ENCODE measurements at places on chromosomes 16 and 17.

GRCh38 chr17:81960130-81960958 lies 643 bp downstream of the NOTUM start:
- DNase-seq, result no peak

DNA sequence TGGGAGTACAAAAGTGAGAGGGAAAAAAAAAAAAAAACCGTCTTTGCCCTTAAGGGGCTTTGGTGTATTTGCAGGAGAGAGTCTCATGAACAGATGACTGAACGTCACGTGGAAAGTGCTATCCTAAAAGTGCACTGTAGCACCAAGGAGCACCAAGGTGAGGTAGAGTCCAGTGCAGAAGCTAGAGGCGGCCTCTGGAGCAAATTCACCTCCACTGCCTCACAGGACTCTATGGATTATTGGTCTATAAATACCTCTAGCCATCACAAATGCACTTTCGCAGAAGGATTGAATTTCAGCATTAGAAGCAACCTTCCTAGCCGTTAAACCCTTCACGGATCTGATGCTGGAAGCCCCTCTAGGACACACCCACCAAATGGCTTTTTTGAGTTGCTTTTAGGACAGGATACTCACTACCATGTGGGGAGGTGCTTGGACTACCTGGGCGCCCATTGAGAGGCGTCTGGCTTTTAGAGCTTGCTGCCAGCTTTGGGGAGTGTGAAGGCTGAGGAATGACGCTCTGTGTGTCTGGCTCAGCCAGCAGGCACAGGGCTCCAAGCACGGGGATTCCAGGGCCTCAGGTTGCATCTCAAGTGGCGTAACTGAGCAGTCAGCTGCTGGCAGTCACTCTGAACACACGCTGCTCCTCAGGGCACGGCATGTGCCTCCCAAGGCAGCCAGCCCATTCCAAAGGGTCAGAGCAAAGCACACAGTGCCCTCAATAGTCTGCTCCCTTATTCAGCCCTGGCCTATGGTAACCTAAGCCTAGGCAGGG lies 52.7 kb downstream of the CDRT4 start:
- no peak for DNase-seq

GRCh38 chr17:17243163-17243562 lies 6.2 kb upstream of the FLCN start:
- no peak for DNase-seq

DNA sequence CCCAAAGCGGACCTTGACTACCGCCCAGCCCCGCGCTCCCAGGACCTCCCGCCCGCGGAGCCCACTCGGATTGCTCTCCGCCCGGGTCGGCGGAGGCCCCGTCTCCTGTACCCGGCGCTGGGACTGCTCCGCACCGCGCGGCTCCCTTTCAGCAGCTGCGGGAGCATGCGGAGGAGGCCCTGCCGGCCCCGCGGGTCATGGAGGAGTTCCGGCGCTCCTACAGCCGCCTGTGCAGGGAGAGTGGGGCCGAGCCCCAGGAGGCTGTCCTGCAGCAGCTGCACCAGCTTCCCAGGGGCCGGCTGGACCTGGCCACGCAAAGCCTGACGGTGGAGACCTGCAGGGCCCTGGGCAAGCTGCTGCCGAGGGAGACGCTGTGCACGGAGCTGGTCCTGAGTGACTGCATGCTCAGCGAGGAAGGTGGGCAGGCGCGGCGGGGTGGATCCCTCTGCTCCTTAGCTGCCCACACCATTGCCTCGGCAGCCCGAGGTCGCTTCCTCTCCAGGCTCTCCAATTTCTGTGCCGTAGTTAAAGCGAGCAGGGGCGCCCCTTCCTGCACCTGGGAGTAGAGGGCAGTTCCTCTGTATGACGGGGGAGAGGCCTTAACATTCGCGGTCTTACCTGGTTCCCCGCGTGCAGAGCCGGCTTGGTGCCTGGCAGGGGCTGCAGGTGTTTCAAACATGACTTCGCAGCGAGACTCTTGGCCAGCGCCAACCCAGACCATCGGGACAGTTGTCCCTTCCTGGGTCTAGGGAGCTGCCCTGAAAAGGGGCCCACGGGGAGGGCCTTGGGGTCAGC lies 539 bp downstream of the LRRC45 start:
- DNase-seq, result no peak

DNA sequence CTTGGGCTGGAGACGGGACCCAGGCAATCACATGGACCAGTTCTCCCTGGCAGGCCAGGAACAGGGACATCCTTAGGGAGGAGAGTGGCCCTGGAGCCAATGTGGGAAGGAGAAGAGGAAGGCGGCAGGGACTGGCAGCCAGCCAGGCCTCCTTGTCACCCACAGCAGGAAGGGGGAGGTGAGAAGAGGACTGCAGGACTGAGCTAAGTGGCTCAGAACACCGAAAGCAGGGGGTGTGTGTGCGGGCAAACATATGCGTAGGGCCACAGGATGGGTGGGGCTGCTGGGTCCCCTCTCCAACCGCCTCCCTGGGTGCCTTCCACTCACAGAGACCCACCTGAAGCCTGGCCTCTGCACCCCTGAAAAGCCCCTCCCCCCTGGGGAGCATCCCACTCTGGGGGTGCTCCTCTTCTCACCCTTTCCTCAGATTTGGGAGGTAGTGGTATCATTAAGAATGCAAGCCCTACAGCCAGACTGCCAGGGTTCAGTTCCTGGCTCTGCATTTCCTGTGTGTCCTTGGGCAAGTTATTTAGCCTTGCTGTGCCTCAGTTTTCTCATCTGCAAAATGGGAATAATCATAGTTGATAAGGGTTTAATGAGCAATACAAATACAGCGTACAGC lies 8.1 kb downstream of the PNMT start:
- DNase-seq, result no peak

GRCh38 chr16:87784812-87785211 lies 19.0 kb upstream of the KLHDC4 start:
- DNase-seq, result no peak

DNA sequence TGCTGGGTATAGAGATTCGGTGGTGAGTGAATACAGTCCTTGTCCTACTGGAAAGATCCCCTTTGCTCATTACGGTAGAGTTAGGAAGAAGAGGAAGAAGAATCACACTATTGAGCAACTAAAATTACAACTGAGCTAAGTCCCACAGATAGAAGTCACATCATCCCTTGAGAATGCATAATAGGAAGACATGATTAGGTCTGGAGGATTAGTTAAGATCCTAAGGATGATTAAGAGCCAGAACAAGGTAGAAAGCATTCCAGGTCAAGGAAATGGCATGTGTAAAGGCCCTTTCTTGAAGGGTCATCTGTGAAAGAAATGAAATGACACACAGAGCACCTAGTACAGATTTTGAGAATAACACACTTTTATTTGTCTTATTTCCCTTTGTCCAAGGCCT lies 503.5 kb downstream of the HAPSTR1 start:
- DNase-seq, result no peak

DNA sequence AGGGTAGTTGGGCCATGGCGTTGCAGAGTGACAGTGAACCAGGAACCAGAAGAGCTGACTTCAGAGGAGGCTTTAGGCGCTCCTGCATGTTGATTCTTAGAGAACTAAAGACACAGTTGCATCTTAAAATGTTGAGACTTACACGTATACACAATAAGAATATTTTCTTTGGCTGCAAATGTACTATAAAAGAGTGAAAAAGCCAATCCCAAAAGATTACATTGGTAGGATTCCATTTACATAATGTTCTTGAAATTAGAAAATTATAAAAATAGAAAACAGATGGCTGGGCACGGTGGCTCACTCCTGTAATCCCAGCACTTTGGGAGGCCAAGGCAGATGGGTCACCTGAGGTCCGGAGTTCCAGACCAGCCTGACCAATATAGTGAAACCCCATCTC lies 738.8 kb downstream of the WWOX start:
- no peak for DNase-seq

DNA sequence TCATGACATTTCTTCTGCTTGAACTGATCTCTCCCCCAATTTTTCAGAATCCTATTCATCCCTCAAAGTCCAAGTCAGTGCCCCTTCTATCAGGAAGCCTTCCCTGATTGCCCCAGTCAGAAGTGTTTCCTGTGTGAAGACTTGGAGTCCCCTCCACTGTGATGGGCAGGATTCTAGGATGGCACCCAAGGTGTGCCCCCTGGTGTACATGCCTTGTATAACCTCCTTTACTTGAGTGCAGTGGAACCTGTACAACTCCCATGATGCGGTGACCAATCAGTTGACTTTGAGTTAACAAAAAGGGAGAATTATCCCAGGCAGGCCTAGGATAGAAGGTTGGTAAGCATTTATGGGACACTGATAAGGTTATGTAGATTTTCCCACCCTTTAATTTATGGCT lies 23.4 kb downstream of the MYH13 start:
- no peak for DNase-seq

- DNase-seq, result no peak
These were observed 265.2 kb downstream of the XYLT1 start for GRCh38 chr16:17205279-17206211.

GRCh38 chr17:17313350-17313991 lies 10.3 kb downstream of the NT5M start:
- DNase-seq, result peak; percentile 70

DNA sequence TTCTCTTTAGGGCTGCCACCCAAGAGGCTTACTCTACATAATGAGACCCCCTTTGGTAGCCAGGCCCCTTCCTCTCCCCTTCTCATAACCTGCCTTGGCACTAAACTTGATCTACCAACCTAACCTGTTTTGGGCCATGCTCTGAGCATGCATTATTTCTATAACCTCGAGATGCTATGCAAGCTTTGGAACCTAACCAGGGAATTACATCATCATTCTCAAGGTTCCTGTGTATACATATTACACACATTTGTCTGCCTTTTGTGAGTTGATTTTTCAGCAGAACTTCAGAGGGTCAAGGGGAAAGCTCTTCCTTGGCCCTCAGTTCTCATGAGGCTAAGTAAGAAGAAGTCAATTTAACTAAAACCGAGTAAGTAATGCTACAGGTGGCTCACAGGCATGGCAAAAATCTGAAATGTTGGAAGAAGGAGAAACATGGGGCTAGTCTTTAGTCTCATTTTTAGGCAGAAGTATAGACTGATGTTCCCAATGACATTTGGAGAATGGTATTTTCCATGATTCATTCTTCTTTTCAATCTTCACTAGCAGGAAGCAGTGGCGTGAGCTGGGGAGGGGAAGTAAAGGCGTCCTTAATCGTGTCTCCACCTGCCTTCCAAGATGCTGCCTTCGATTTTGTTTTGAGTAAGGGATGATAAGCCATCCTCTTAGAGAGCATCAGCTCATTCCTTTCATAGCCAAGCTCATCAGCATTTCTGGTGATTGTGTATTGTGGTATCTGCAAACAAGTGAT lies 308.4 kb downstream of the ABCC12 start:
- DNase-seq, result no peak

DNA sequence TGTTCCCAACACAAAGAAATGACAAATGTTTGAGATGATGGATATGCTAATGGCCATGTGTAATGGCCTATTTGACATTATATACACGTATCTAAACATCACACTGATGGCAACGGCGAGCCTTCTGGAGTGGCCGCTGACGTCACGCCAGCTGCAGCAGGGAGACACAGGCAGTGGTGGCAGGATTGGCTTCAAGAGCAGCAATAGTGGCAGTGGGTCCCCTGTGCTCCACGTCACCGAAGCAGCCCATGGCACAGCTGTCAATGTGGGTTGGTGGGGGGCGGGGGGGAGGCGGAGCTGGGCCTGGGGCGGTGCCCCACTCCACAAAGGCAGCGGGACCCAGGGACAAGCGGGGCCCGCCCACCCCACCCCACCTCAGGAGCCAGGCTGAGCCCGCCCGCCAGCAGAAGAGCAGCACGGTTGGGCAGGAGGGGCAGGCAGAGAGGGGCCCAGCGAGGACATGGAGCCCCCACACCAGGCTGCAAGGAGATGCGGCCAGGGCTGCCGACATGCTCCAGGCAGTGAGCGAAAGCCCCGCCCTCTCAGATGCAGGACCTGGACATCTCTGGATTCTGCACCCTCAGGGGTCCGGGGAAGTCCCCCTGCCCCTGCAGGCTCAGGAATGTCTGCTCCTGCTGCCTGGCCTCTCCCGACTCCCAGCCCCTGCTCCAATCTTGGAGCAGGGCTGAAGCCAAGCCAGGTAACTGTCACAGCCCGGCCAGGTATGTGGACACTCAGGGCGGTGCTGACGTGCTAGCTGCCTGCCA lies 64.6 kb downstream of the USP32 start:
- DNase-seq, result no peak

GRCh38 chr16:50961952-50962351 lies 189.1 kb downstream of the SALL1 start:
- DNase-seq, result no peak

DNA sequence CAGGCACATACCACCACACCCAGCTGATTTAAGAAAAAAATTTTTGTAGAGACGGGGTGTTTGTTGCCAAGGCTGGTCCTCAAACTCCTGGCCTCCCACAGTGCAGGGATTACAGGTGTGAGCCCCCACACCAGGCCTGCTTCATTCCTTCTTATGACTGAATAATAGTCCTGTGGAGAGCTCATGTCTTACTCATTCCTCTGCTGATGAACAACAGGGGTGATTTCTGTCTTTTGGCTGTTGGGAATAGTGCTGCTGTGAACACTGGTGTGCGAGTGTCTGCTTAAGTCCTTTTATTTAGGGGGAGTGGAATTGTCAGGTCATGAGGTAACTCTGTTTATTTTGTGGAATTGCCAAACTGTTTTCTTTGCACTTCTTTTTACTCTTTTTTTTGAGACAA lies 2.7 kb upstream of the CTRB1 start:
- DNase-seq, result no peak

GRCh38 chr17:7700510-7700909 lies 4.5 kb upstream of the EFNB3 start:
- no peak for DNase-seq
